ENCODE measurements at places on chromosomes 13 and 19.

GRCh38 chr13:93690139-93690538, 463.5 kb downstream of the GPC6 start:
- no peak for DNase-seq

DNA sequence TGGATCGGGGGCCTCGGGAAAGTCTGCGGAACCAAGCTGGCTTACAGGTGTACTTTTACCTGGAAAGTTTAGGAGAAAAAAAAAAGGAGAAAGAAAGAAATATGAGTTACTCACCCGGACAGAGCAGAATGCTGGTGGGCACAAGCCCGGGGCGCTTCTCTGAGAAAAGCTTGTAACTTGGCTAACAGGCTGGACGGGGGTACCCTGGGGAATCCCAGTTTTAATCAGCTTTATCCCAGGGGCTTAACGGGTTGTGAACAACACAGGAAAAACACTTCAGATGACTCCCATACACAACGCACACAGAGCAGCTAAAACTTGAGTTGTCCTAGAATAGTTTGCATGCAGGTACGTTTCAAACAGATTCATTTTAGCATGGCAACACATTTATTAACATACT, 37.3 kb downstream of the KLF2 start:
- no peak for DNase-seq

- DNase-seq: no peak
These were observed 1.1 kb downstream of the VSTM1 start for GRCh38 chr19:54062643-54063042.

DNA sequence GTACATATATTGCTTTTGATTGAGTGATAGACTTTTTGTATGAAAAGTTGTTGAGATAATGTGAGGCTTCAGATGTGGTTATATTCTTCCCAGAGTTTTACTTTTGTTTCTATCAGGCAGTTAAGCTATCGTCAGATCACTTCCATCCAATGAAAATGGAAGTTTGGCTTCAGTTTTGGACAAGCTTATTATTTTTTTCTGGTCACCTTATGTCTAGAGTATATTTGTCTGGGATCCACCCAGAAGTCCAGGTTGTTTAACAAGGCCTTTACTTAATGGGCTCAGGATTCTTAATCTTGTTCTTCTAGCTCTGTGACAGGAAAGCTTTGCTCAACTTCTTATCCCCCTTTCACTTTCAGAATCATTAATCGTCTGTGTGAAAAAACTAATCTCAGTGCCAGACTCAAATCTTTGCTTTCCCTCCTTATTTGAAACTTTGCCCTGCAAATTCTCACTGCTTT, 150.9 kb downstream of the PDS5B start:
- DNase-seq: no peak

GRCh38 chr19:39327363-39328045, 6.8 kb upstream of the LRFN1 start:
- no peak for DNase-seq

DNA sequence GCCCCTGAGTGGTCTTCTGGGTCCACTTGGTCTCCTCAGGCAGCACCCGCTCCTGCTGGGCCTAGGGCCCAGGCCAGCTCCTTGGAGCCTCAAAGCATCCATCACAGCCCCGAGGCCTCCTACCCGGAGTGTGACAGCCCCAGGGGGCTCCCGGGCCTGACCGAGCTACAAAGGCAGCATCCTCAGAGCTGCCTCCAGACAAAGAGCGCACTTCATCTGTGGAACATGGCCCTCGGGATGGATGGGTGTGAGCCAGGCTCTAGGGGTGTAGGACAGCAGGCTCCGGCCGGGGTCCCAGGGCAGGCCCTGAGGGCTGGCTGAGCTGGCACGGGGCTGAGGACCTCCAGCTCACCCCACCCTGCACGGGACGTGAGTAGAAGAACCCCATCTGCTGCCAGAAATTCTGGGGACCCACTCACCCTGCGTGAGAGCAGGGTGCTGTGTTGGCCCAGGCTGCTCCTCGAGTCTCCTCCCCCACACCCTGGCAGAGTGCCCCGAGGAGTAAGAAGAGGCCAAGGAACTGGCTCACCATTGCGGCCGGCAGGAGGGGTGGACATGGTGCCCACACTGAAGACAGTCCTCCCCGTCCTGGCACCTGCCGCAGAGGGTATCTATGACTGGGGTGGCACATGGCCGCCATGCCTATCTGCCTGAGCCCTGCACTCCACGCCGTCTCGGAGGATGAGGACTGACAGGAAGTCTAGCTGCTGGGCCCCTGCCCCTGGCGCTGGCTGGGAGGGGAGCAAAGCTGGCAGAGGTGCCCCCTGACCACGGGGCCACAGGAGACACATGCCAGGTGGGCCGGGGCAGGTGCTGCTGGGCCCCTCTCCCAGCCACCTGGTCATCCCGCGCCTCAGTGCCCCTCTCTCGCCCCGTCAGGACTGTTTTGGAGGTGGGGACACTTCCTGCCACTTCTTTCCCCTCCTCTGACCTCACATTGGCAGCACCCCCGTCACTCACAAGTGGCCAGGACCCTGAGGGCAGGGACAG, 22.3 kb downstream of the CEBPG start:
- no peak for DNase-seq

DNA sequence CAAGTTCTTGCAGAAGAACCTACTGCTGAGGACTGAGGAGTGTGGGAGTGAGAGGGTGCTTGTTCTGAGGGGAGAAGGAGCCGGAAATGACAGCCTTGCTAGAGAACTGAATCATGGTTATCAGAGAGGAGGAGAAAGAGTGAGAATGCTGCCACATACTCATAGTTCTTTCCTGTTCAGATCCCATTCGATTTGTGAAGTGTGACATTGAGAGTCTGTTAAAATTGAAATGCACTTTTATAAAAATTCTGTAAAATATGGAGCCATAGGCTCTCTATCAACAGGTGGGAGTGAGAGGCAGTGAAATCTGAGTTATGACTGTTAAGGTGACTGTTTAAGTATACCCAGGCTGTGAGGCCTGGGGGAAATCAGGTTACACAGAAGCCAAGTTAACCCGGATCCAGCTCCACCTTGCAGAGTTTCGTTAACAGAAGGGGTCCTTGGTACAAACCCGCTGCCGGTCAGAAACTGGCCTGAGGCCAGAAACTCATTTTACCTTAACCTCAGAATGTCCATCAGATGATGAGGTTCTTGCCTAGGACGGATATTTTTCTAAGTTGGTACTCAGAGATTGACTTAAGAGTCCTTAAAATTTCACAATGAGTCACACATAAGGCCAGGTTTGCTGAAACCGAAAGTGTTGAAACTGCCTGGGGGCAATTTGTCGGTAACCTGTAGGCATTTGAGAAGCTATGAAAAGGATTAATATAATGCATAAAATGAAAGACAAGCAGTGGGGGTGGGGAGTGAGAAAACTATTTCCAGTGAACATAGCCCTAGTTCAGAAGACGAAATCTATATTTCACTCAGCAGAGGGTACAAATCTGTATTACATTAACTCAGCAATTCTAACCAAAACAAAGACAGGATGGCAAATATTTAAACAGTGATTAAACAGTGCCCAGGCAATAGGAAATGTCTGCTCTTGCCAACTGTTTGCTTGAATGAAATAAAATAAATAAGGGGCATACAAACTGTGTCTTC, 350.5 kb downstream of the KCNRG start:
- no peak for DNase-seq

GRCh38 chr13:58324161-58324560, 692.6 kb downstream of the PCDH17 start:
- no peak for DNase-seq

- no peak for DNase-seq
These were observed 1.3 kb upstream of the ZNF30 start for GRCh38 chr19:34925278-34925855.

DNA sequence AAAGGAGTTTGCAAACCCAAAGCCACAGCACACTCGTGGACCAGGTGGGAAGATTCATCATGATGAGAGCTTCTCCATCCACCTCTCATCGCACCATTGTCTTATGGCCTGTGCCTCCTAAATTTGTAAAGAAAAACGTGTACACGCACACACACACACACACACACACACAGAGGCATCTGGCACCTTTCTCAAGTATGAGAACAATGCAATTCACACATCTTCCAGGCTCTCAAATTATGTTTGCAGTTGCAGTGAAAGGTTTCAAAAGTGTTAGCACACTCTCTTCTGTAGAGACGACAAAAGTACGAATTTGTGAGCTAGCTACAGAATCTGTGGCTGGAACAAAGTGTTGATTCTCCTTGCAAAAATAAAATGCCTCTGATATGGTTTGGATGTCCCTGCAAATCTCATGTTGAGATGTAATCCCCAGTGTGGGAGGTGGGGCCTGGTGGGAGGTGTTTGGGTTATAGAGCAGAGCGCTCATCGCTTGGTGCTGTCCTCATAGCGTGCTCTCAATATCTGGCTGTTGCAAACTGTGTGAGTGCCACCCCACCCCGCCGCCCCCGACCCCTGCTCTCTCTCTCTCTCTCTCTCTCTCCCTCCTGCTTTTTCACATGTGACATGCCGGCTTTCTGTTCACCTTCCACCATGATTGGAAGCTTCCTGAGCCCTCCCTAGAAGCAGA, 21.8 kb upstream of the RAB20 start:
- DNase-seq: no peak

- peak; percentile 76 for DNase-seq
These were observed 71.4 kb downstream of the ALOX5AP start for GRCh38 chr13:30806784-30807183.

- no peak for DNase-seq
These were observed 5.7 kb upstream of the PEX11G start for GRCh38 chr19:7494416-7495098.

GRCh38 chr19:18893587-18894253, 2.2 kb downstream of the CERS1 start:
- DNase-seq: no peak

DNA sequence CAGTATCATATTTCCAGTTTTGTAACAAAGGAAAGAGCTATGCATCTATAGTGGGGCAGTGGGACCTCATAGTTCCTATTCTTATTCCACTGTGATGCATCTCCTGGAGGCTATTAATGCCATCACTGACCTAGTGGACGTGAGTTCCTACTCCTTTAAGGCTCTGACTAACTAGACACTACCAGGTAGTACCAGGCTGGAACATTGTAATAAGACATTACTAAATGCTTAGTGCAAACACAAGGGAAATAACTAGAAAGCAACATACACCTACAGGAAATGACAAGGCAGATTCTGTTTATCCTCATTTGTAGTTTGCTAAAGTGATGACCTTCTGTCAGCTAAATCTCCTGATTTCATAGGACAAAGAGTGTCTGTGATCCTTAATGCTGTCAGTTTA, 192.5 kb downstream of the POSTN start:
- DNase-seq: no peak

- no peak for DNase-seq
These were observed 60.4 kb upstream of the ABCC4 start for GRCh38 chr13:95361686-95362085.

- DNase-seq: no peak
These were observed 744 bp downstream of the ZNF805 start for GRCh38 chr19:57241176-57241575.

GRCh38 chr19:16473875-16474392, 2.2 kb upstream of the EPS15L1 start:
- no peak for DNase-seq

DNA sequence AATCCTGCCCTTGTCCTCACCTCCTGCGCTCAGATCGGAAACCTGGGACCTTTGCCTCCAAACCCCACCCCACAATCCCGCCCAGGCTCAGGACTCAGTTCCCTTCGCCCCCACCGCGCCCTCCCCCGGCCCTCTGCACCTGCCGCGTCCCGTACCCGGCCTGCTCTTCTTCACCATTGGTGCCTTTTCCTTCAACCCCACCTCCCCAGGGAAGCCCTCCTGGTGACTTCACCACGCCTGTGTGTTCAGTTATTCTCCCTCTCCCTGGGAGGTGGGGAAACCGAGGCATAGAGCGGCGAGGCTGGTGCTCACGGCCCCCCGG, 19.3 kb upstream of the TCF3 start:
- DNase-seq: no peak

DNA sequence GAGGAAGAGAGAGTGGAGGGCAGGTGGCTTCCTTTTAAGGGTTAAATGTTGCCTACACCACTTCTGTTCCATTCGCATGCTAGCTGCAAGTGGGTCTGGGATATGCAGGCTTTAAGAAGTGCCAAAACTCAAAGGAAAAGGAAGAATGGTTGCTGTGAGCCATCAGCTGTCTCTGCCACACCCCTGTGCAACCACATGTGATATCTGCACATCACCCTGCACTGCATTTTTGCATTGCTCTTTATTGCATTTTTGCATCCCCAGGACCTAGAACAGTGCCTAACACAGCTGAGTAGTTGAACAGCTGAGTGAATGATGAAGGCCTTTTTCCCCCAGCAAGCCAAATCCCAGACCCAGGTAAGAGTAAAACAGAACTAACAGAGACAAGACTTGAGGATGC, 136.1 kb downstream of the ZIC5 start:
- DNase-seq: no peak

GRCh38 chr13:31807090-31807541, 67.8 kb downstream of the RXFP2 start:
- no peak for DNase-seq

GRCh38 chr19:7395360-7396066, 46.8 kb downstream of the ARHGEF18 start:
- DNase-seq: peak; percentile 7

DNA sequence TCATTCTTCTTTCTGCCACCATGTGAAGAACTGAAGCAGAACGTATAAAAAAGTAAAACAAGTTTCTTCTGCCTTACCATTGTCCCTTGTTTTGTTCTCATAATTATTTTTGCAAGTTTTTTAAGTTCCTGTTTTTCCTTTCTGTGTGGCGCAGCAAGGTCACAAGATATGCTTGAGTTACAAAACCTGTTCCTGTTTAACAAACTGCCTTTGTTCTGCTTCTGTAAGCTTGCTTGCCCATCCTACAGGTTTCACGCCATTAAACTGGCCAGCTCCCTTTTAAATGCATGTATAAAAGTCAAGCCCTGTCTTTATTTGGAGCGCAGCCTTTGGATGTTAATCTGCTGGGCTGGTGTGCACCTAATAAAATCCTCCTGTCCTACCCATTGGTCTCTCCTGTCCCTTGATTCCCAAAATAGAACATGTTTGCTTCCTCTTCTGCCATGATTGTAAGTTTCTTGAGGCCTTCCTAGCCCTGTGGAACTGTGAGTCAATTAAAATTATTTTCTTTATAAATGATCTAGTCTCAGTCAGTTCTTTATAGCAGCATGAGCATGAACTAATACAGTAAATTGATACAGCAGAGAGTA, 1115.4 kb downstream of the SLITRK1 start:
- no peak for DNase-seq

GRCh38 chr13:51298812-51299211, 40.7 kb upstream of the SERPINE3 start:
- no peak for DNase-seq

DNA sequence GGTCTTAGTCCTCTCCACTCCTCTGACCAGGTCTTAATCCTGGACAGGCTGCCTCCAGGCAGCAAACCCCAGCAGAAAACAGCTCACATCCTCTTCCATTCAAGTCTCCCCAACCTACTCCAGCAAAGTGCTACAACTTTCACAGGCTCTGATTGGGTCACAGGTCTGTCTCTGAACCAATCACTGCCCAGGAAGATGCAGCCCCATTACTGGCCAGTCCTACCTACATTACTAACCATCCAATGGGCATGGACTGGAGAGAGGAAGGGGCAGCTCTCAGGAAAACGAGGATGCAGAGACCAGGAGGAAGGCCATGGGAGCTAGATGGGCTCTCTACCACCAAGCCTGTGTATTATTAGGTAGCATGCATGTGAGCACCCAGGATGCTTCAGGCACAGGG, 12.2 kb downstream of the MED26 start:
- no peak for DNase-seq
